ENCODE measurements at places on chromosomes 16 and 17. TPM values are rescaled to one million over a fixed set of nuclear protein-coding genes. Genes with fewer than 3 reads are reported as not detected.

Gene ZCCHC14
- 3.0 TPM for total RNA-seq

Gene ZNF232
- 15.9 TPM for total RNA-seq

Gene DERL2
- 53.2 TPM for total RNA-seq

Gene SMPD3
- not detected for total RNA-seq

Gene TBC1D3G
- not detected for total RNA-seq

Gene SLC35G6
- not detected for total RNA-seq

Gene RUNDC3A
- total RNA-seq: not detected
